WTC11 (cell line): ENCODE measurements at places on chromosomes 6 and 20. TPM values are rescaled to one million over a fixed set of nuclear protein-coding genes. Genes with fewer than 3 reads are reported as not detected.

Gene GRM1
- total RNA-seq = 0.37 to 0.46 TPM (median 0.41 TPM) in 3 replicates

Gene NKAIN2
- 0.33 to 0.64 TPM (median 0.41 TPM) in 3 replicates for total RNA-seq

Gene SLC35D3
- 0.37 to 0.78 TPM (median 0.39 TPM) in 3 replicates for total RNA-seq

- DNase-seq = peak; percentile 15
Observed at GRCh38 chr6:64280569-64280968, 645.0 kb downstream of the PHF3 start.

DNA sequence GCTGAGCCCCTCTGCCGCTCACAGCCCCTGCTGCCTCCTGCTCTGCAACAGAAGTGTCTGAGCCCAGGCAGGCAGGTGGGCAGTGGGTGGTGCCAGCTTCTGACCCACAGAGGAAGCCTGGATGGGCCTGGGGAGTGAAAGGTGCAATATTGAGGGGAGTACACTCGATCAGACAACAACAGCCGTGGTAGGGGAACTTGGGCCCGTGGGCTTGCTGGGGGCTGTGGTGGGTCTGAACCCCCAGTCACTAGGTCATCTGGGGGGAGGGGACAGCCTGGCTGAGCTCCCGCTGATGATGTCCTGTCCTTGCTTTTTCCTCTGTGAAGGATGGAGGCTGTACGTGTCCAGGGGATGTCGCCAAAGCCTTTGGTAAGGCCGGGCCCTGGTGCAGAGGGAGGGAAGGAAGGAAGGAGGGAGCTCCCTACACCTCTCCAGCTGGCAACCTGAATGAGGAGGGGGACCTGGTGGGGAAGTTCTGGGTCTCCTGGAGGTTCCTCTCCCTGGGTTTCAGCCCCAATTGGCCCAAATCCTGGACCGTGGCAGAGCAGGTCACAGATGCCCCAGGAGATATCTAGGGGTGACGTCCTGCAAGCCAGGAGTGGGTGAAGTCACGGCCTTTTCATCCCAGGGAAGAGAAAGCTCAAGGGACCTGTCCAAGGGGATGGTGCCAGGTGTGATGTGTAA lies 47.2 kb downstream of the GMPR start:
- no peak for DNase-seq

DNA sequence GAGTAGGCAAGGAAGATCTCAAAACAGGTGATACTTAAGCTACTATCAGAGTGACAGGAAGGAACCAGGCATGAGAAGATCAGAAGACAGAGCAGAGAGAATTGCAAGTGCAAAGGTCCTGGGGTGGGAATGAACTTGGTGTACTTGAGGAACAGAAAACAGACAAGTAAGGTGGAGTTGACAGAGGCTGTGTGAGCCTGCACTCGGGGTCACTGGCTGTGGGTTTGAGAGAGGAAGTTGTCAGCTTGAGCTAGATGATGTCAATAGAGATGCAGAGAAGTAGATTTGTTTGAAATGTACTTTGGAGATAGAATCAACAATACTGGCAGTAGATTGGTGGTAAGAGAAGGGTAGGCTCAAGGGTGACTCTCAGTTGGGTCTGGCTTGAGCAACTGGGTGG lies 209.5 kb downstream of the CLIC5 start:
- DNase-seq = no peak

DNA sequence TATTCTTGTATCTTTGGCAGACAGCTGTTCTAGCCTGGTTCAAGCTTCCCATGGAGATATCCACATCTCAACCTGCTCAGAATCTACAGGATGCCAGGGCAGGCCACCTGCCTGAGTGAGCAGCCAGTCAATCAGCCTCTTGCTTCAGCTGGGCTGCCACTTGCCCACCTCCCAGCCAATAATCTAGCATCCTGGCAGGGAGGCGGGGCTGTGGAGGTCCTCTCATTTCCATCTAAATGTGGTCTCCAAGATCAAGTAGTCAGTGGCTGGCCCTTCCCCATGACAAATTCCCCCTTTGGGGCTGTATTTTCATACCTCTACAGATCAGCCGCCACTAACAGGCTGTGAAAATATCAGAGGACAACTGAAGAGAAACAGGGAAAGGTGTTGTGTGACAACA lies 33.0 kb upstream of the SPDEF start:
- no peak for DNase-seq

GRCh38 chr6:20633566-20634340 lies 99.5 kb downstream of the CDKAL1 start:
- DNase-seq = no peak

GRCh38 chr6:122202576-122203137 lies 196.8 kb upstream of the HSF2 start:
- DNase-seq = peak; percentile 12

GRCh38 chr6:137045222-137045789 lies 541 bp upstream of the IL20RA start:
- DNase-seq = no peak

- DNase-seq = no peak
Observed at GRCh38 chr6:137811121-137811915, 55.7 kb upstream of the TNFAIP3 start.

DNA sequence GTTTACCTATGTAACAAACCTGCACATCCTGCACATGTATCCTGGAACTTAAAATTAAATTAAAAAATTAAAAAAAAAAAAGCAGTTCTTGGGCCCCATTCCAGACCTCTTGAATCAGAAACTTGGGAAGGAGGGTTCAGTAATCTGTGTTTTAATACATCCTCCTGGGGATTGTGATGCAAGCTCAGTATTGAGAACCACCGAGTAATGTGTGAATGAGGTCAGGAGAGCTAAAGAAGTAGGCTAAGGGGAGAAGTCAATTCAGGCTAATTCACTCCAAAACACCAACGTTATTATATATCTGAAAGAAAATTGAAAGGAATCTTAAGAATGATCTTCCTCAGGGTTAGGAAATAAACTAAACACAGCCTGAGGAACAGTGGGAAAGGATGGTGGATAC lies 120.4 kb downstream of the RNF144B start:
- DNase-seq = no peak

DNA sequence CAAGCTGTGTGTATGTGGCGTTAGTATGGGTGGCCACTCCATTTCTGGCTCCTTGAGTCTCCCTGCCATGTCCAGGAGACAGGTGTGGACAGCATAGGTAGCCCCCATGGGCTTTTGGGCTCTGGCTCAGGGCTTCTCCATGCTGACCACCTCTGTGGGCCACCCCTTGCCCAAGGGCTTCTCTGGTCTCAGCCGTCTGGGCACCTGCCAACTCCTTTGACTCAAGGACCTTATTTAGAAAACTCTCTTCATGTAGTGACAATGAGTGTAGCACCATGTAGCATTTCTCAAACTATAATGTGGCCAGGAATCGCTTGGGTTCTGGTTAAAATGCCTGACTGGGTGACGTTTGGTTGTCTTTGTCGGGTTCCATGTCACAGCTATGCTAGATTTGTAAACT lies 5.1 kb upstream of the GTSF1L start:
- DNase-seq = no peak

GRCh38 chr6:134744301-134744700 lies 205.6 kb downstream of the ALDH8A1 start:
- DNase-seq = no peak
